NCI-H460 (cell line): ENCODE measurements at places on chromosomes 16 and 17.

DNA sequence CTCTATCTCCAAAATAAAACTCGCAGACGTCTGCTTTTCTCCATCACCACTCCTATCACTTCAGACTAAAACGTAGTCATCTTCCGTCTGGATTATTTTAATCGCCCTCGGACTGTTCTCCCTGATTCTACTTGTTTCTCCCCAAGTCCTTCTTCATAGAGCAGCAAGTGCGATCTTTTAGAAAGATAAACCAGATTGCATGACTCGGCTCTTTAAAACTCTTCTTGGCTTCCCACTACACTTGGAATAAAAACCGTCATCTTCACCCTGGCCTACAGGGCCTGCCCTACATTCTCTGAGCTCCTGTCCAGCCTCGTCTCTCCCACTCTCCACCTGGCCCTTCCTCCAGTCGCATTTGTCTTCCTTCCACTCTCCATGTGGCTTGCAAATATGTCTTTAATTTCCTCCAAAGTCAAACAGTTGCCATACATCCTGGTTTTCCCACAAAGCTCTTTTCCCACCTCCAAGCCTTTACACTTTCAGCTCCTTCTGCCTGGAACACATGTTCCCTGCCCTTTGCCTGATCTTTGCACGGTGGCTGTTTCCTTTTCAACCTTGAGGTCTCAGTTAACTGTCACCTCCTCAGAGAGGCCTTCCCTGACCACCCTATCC is 70.5 kb upstream of the DHX40 start:
- no peak for DNase-seq

DNA sequence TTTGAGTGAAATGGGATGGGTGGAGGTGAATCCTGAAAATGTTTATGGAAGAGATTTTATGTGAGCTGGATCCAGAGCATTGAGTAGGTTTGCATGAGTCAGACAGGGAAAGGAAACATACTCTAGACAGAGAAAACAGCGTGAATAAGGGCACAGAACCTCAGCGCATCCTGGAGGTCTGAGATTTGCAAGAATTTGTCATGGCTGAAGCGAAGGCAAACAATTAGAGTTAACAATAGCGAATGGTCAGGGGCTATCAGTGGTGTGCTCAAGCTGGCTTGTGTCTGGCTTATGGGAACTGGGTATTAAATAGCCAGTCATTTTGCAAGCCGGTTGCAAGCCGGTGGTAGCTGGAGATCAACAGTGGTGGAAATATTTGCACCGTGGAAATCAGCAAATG is 36.4 kb downstream of the MAP2K6 start:
- no peak for DNase-seq

DNA sequence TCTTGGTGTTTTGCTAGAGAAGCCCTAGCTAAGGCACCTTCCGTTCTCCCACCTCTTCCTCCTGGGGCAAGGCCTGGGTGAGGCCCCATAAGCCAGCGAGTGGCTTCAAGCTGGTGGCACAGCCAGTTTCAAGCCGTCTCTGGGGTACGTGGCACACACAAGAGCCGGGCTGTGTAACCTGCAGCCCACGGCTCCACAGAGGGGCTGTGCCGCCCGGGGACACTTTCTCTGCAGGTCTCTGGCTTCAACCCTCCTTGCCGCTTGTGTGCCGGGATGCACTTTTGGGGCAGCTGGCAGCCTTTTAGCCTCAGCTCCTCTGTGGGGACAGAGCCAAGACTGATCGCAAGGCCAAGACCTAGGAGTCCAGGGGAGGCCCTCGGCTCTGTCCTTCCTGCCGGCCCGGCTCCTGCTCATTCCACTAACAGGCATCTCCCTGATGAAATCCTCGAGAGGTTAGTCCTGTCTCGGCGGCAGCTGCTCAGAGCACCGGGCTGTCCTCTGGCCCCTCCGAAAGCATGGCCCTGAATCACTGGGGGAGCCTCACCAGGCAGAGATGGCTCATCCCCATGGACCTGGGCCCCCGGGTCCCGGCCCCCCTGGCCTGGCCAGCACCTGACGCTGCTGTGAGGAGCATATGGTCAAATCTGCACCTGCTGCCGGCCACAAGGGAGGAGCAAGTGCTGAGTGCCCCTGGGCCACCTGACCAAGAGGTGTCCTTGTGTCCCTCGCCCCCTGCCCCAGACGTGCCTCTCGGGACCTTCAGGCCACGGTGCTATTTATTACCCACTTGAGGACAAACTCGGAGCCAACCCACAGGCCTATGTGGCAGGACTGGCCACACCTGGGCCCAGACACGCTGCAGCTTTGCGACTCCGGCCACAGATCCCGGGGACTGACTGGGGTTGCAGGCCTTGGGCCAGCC is 98.5 kb downstream of the METRNL start:
- no peak for DNase-seq

DNA sequence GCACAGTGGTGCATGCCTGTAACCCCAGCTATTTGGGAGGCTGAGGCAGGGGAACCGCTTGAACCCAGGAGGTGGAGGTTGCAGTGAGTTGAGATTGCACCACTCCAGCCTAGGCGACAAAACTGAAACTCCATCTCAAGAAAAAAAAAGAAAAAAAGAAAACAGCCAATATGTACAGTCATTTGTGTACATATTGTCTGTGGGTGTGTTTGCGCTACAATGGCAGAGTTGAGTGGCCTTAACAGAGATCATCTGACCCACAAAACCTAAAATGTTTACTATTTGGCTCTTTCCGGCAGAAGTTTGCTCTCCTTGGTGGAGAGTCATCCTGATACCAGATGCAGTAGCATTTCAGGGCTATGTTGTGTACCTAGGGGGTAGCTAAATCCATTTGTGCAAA is 57.9 kb downstream of the ARSG start:
- DNase-seq = no peak

- DNase-seq = no peak
Observed at GRCh38 chr17:36524428-36524876, 10.2 kb downstream of the MYO19 start.

DNA sequence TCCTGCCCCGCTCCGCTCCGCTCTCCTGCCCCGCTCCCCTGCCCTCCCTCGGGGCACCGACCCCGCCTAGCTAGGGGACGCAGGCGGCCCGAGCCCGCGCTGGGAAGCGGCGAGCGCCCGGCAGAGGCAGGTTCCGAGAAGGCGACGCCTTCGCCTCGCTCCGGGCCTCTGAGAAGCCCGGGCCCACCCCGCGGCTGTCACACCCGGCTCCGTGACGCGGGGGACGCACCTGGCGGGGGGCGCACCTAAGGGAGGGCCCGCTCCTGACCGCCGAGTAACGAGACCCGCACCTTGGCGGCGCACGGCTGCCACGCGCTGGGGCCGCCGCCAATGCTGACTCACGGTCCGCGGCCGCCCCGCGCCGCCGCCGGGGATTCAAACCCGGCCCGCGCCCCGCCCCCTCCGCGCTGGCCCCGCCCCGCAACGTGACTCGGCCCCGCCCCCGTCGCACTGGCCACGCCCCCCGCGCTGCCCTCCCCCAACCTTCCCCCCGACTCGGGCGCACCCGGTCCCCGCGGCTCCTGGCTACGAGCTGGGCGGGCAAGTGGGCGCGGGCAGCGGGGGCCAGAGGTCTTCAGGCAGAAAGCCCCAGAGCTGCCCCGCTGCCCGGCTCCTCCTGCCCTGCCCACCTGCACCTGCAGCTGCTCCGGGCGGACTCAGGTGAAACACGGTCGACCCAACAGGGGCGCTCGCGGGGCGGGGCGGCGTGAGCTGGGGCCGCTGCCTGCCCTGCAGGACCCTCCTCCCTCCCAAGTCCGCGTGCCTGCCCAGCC is 27.8 kb downstream of the GNPTG start:
- DNase-seq = peak; percentile 56

DNA sequence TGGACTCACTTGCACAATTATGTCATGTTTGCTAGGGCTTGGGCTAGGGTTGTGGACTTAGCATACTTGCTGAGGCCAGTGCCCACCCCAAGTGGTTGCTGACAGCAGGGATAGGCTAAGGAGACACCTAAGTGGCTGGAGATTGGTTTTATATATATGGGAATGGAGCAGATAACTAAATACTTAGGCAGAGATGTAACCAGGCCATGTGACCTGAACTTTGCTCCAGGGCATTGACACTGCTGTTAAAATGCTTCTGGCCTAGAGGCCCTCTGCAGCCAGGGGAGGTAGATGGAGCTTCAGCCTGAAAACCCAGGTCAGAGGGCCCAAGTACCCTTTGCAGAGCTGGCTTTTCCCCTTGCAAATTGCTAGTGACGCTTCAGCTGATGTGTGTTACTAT is 1.4 kb upstream of the ITGB3 start:
- no peak for DNase-seq

- DNase-seq = no peak
Observed at GRCh38 chr17:2427215-2427614, 26.4 kb upstream of the MNT start.

- DNase-seq = no peak
Observed at GRCh38 chr17:9444687-9445086, 130.9 kb downstream of the STX8 start.

DNA sequence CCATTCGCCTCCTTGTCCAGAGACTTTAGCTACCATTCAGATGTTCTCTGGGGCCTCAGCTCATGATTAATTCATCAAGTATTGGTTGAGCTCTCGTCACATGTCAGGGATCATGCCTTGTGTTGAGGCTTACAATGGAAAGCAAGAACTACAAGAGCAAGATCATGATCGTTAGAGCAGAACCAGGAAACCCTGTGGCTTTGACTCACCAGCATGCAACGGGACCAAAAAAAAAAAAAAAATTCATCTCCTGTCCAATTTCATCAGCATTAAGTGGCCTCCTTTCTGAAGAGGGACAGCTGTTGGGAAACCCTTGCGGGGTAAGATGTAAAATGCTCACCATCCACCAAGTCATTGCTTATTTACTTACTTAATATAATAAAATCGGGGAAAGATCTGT is 12.1 kb upstream of the USP10 start:
- no peak for DNase-seq

DNA sequence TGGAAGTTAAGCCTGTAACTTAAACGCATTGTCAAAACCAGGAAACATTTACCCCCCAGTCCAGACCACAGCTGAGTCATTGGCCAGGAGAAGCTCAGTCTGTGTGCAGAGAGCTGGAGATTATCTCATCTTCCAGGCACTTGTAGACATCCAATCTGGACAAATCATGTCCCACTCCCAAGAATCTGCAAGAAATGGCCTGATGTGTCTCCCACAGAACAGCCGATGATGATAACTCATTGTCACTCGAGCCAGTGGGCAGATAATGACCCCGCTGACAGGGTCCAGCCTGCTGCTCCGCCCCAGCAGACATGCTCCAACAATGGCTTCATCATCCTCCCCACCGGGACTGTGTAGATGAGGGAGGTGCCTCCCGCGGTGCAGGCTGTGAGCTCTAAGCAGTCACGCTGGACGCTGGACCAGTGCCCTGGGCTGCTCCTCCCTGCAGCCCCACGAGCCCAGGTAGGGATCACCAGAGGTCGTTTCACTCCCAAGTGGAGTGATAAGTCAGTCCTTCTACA is 322.5 kb downstream of the C16orf95 start:
- no peak for DNase-seq

GRCh38 chr17:61317779-61318178 is 81.9 kb upstream of the TBX2 start:
- no peak for DNase-seq

DNA sequence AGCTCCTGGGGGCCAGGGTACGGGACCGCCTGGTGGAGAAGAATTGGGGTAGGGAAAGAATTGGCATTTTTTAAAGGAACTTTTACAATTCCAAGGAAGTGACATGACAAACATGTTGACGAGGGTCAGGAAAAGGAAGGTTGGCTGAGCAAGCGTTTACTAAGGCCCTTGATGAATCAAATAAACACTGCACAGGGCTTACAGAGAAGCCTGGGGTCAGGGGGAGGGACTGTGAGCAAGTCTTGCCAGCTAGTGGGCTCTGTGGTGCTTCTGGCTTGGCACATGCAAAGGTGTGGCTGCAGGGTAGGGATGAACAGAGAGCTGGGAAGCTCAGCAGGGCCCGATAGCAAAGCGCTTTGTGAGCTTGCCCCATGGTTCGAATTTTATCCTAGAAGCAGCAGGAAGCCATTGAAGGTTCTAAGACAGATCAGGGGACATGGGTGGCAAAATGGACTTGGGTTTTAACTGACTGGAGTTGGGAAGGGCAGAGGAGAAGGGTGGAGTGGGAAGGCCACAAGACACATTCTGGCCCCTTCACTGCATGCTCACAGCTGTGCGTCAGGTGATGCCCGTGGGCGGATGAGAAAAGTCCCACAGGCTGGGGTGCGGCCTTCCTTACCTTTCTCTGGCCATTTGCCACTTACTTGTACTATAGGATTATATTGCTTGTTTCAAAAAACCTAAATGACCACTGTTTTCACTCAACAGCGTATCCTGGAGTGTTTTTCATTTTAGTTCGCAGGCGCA is 117.8 kb downstream of the SOCS1 start:
- DNase-seq = no peak

DNA sequence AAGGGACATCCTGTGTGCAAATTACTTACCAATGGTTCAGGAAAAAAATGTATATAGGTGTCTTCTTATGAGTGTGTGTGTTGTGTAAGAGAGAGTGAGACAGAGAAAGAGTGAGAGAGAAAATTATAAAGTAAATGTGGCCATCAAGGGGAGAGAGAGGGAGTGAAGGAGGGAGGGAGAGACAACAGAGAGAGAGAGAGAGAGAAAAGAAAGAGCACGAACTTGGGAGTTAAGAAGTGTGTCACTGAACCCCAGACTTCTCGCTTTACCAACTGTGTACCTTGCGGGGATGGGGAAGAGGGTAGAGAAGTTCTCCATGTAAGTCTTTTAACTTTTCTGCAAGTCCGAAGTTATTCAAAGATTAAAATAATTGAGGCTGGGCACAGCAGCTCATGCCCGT is 28.8 kb upstream of the ARL4D start:
- no peak for DNase-seq

DNA sequence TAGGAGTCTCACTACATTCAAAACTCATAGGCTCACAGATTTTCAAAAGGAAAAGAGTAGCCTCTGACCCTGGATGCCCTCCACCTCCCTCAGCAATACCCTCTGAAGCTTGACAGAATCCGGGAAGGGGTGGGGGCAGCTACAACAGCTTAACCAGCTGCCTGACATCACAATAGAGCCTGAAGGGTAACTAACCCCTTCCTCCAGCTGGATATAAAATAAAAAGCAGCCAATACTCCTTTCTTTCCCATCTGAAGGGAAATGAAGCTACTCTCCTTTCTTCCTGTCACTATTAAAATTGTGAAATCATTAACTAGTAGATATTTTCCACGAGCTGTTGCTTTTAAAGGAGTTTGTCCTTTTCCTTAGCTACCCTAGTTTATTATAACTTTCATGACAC is 24.0 kb downstream of the USP31 start:
- no peak for DNase-seq

DNA sequence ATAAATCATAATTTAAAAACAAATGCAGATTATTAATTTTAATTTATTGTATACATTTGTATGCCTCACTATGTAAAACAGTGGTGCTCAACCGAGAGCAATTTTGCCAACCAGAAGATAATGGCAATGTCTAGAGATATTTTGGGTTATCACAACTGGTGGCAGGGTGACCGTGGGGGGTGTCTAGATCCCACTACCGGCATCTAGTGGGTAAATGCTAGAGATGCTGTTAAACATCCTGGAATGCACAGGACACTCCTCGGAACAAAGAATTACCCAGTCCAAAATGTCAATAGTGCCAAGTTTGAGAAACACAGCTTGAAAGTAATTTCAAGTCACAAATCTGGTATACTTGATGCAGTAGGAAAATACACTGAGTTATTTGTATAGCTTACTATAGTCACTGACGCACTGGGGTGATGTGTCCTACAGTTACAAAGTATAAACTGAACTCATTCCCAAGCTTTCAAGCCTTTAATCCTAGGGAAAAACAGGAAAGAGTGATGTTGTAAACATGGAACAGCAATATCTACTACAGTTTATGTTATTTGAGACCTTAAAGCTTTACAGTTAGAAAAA is 133.5 kb downstream of the BRIP1 start:
- DNase-seq = no peak
